Renal cortical epithelial cell (primary cell): ENCODE measurements at places on chromosomes 11 and 22.

DNA sequence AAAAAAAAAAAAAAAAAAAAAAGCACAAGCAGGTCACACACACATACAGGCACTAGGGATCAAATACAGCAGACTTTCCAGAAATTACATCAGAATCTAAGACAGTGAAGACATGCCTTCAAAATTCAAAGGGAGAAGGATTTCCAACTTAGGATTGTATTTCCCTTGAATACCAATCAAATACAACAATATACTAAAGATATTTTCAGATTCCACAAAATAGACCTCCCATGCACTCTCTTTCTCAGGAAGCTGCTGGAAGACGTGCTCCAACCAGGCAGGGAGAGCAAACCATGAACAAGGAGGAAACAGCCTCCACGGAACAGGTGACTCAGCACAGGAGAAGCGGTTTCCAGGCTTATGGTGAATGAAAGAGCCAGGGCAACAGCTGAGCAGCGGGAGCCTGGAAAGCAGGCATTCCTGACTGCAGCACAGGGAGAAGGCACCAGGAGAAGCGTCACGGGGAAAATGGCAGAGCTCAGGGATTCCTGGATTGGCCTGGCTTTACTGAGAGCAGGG, 32.0 kb downstream of the TMEM184B start:
- DNase-seq = peak; percentile 86

DNA sequence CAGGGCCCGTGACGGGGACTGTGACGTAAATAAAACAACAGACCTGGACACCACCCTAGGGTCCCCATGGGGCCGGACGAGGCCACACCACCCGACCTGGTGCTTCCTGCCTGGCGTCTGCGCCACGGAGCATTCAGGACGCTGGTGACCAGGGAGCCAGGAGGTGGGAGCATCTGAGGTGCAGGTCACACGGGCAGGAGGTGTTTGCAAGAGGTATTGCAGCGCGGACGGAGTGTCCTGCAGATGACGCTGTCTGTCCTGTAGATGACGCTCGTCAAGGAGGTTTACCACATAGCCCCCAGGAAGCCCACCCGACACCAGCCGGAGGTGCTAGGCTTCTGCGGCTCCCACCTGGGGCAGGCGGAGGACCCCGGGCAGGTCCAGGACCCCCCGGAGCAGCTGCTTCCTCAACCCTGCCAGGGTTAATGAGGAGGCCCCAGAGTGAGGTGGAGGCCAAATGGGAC, 986 bp upstream of the MUC5B start:
- no peak for DNase-seq

DNA sequence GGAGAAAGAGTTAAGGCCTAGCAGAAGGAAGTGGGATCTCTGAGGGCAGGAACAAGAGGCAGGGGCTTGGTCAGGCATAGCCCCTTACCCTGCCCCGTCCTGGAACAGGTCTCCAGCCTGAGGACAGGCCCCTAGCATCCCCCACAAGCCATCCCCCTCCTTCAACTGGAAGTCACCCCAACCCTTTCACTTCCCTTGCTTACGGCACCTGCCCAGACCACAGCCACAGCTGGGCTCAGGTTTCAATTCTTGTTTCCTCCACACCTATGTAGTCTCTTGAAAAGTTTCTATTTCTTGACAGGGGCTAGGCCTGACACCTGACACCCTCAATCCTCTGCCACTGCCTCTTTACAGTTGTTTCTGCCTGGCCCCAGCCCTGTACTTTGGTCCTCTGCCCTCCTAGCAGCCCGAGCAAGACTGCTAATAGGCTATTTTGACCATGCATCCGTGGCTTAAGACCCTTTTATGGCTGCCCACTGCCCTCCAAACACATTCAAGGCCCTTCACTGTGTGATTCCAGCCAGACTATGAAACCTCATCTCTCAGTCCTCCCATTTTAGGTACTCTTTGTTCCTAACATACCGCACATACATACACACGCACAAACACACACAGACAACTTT, 10.9 kb upstream of the FCHSD2 start:
- no peak for DNase-seq

- peak; percentile 78 for DNase-seq
These were observed 39.0 kb downstream of the RRAS2 start for GRCh38 chr11:14320020-14320419.

DNA sequence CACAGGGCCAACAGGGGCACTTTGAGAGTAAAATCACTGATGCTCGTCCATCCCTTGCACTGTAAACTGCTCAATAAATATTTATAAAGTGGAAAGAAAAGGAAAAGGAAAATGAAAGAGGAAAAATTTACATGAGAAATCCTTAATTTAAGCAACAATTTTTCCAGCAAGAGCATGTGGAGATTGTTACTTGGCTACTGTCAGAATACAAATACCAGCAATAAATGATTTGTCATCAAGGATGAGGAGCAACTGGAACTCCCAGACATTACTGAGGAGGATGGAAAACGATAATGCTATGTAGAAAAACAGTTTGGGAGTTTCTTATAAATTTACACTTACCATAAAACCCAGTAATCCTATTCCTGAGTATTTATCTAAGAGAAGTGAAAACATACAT, 123.0 kb downstream of the SGSM3 start:
- no peak for DNase-seq

DNA sequence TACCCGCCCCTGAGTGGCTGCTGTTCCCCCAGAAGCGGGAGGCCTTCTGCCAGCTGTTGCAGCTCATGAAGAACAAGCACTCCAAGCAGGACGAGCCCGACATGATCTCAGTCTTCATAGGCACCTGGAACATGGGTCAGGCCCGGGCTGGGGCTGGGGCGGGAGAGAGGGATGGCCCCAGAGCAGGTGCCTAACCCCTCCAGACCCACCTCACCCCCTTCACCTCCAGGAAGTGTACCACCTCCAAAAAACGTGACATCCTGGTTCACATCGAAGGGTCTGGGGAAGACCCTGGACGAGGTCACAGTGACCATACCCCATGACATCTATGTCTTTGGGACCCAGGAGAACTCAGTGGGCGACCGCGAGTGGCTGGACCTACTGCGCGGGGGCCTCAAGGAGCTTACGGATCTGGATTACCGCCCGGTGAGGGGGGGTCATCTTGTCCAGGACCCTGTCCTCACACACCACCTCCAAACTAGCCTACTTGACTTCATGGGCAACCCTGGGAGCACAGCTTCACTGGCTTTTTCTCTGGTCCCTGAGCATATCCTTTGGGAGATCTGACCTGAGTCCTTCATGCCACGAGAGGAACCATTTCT, 6.3 kb downstream of the INPPL1 start:
- no peak for DNase-seq

DNA sequence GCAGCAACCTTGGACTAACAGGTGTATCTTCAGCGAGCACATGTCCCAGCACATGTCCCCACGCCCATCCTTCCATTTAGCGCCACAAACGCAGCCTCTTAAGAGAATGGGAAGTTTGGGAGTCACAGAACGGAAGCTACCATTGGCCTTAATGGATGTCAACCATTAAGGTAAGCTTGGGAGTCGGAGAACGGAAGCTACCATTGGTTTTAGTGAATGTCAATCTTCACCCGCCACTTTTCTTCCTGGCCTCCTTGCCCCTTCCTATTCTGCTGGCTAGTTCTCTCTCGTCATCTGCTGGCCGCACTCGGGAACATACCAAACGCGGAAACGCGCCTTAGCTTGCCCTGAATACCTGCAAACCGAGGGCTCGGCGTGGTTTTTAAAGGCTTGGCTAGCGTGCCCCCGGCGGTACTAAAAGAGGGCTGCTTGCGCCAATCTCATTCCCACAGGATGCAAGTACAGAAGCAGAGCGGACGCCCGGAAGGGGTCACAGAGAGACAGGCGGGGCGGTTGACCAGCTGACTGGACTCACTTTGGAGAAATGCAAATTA, 24.3 kb downstream of the GLYATL1 start:
- DNase-seq = peak; percentile 90

- DNase-seq = no peak
These were observed 20.3 kb downstream of the TMPRSS5 start for GRCh38 chr11:113685654-113686359.

- peak; percentile 76 for DNase-seq
These were observed 74.0 kb downstream of the ADAMTS15 start for GRCh38 chr11:130522284-130522961.
